Stimulated activated CD8-positive, alpha-beta memory T cell treated with anti-CD3 and anti-CD28 coated beads, Interleukin-7, amount 100 ng/mL, for 24 hours (primary cell): ENCODE measurements at places on chromosomes 1 and 21.

GRCh38 chr1:166960858-166961474 is 14.4 kb downstream of the ILDR2 start:
- no peak for DNase-seq

- DNase-seq, result no peak
These were observed 29.0 kb downstream of the TGFBR3 start for GRCh38 chr1:91856996-91857395.

DNA sequence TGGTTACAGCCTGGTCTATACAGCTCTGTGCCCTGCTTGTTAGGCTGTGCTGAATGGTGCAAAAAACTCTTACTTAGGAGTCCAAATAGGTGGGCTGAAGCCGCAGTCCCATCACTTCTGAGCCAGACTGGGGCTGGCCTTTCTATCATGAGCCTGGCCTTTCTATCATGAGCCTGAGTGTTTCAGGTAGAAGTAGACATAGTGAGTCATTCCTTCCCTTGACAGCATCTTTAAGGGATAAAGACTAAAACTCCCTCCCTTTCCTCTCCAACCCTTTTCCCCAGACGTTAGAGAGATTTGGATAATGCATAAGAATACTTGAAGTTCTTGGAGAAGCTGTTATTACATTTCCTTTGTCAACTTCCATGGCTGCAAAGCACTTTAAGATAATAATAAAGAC is 46.5 kb upstream of the PARP1 start:
- DNase-seq, result no peak

GRCh38 chr21:41011951-41012366 is 156.0 kb upstream of the BACE2 start:
- no peak for DNase-seq

- no peak for DNase-seq
These were observed 91.5 kb upstream of the ESRRG start for GRCh38 chr1:216814576-216815259.

DNA sequence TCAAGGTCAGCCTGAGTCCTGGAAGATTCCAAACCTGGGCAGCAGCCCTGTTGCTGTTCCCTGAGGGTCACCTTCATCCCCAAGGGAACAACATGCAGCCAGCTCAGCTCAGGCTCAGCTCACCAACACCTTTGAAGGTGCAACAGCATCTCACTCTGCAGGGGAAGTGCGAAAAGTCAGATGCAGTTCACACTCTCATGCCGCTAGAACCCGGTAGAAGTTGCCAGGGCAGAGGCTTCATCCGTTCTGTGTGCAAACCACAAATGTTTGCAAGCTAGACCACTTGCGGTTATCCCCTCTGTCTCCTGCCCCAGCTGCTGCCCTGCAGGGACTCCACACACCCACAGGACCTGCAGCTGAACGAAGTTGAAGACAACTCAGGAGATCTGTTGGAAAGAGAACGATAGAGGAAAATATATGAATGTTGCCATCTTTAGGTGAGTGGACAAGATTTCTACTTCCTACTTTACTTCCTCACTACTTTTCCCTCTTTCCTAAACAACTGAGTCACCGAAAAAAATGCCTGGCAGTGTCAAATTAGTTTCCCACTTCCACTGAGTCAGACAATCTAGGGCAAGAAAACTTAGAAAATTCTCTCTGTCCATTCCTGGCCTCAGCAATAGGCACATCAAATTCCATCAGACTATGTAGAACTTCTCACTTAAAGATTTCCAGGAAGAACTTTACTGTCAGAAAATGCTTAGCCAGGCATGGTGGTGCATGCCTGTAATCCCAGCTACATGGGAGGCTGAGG is 1.8 kb upstream of the FCRL6 start:
- peak; percentile 8 for DNase-seq
